ENCODE measurements at places on chromosomes 13 and 19. TPM values are rescaled to one million over a fixed set of nuclear protein-coding genes. Genes with fewer than 3 reads are reported as not detected.

GRCh38 chr19:29833614-29834261 is 21.9 kb downstream of the CCNE1 start:
- no peak for DNase-seq
- H3K27me3 ChIP-seq: no peaks in the 10 kb centered on the region
- no peak overlapping the region for H3K4me3 ChIP-seq

DNA sequence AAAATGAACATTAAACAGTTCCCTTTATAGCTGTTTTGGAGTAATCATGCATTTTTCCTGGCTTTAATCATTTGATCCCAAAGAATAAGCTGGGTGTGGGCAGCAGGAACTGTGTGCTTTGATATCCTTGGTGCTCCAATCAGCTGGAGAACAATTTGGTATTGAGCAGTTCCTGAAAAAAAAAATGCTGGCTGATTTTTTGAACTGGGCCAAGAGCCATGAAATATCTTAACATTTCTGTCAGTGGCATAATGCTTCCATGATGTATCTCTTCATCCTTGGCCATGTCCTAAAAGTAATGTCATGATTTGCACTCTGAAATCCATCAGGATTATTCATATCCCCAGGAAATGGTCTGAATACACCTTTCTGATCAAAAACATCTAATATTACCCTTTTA is 134.7 kb downstream of the LHFPL6 start:
- H3K36me3 ChIP-seq: no peaks in the 10 kb centered on the region
- peaks cover 41% of the 10 kb centered on the region for H3K27me3 ChIP-seq
- no peak for DNase-seq
- no peaks in the 10 kb centered on the region for H3K4me1 ChIP-seq
- H3K27ac ChIP-seq: no peak overlapping the region
- H3K4me3 ChIP-seq: no peak overlapping the region

GRCh38 chr19:38395381-38396114 is 7.1 kb downstream of the SPRED3 start:
- H3K27me3 ChIP-seq: no peaks in the 10 kb centered on the region
- no peaks in the 10 kb centered on the region for H3K36me3 ChIP-seq
- peaks cover 3% of the 10 kb centered on the region for H3K4me1 ChIP-seq
- no peak overlapping the region for H3K27ac ChIP-seq
- no peak for DNase-seq

ZNF285 gene
- not detected for total RNA-seq

CYP2F1 gene
- not detected for total RNA-seq
